NCI-H82 (cell line): ENCODE measurements at places on chromosomes 4 and X.

- no peak for DNase-seq
Measured at GRCh38 chrX:24860140-24860539, 155.6 kb downstream of the ARX start.

DNA sequence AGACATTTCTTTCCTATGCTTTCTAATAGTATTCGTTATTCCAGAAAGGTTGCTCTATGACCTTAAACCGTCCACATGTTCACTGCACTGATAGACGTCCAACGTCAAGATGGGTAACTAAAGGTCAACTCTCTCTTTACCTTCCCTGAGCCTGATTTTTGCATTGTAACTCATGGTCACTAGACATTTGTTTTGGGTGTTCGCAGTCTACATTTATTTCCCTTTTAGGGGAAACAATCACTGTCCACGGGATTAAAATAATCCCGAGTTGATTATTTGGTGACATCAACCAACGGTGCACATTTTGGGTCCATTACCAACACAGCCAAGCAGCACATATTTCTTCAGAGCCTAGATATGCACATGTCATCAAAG, 540 bp upstream of the HADH start:
- no peak for DNase-seq

- no peak for DNase-seq
Measured at GRCh38 chrX:154594491-154594890, 9.6 kb downstream of the CTAG1A start.

DNA sequence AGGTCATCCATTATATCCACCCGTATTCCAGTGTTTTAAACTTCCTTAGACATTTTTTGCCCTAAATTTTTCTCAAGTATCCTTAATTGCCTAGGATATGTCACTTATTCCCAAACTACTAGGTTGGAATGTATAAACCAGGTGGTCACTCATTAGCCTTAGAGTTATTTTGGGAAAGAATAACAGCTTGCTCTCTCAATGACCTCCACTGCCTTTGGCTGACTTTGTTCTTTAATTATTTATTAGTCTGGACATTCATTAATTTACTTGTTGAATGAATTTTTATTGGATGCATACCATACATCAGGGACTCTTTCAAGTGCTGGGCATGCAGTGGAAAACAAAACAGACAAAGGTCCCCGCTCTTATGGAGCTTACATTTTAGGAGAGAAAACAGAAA, 609.3 kb upstream of the IGFBP7 start:
- no peak for DNase-seq

DNA sequence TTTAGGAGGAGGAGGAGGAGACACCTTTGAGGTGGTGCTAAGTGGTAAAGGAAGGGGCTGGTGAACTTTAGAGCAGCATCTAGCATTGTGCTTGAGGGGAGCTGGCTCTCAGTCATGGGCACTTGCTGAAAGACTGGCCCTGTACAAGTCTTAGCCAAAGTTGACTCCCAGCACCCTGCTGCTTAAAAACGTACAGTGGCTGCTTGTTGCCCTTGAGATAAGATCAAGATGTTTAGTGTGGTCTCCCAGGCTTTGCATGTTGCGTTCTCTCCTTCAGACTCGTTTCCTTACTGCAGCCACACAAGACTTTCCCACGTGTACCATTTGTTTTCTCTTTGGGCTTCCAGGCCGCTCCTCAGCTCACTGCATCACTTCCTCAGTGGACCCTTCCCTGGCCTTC, 1.8 kb downstream of the MED28 start:
- DNase-seq, result no peak

DNA sequence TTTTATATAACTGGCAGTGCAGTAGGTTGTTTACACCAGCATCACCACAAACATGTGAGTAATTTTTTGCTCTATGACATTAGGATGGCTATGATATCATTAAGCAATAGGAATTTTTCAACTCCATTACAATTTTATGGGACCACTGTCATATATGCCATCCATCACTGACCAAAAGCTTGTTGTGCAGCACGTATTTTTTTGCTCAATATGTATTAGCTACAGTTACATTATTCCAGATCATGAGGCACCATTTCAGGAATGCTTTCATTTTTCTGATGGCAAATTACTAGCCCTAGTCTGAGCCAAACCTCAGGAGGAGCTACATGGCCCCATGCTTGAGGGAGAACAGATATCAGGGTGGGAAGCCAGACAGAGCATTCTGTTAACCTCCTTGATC, 56.8 kb upstream of the DCLK2 start:
- DNase-seq, result no peak

- no peak for DNase-seq
Measured at GRCh38 chr4:146346276-146346675, 131.9 kb downstream of the REELD1 start.

GRCh38 chrX:124726881-124727280, 380.5 kb downstream of the SH2D1A start:
- peak; percentile 21 for DNase-seq

DNA sequence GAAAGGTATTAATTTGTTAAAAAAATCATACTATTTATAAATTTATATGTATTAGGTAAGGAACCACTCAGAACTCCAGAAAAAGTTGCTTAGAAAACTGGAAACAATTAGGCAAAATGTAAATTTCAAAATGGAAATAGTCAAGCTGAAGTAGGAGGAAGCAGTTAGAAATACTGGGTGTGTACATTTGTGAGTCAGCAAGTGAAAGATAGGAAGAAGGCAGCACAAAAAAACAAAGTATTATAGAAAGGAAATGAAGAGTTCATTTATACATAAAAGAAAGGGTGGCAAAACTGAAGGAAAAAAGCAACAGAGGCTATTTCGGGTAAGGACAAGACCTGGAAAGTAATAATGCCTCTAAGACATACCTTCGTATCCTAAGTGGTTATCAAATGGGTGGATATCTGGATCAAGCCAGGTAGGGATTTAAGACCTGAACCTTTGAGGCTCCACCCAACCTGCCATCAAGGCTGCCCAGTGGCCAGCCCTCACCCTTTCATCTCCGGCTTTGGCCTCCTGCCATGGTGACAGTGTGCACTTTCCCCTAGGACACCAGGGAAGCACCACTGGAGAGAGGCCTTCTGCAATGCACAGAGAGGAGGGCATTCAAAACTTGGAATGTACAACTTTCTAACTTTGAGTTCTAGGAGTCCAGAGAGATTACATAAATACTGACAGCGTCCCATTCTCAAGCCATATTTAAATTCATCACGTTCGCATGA, at the start of gene LRRC66:
TSS of gene LRRC66 (minus strand) at position 428 of the 722 bp plus-strand sequence. CDS start 2,750 bp downstream, outside the sequence.
- no peak for DNase-seq

DNA sequence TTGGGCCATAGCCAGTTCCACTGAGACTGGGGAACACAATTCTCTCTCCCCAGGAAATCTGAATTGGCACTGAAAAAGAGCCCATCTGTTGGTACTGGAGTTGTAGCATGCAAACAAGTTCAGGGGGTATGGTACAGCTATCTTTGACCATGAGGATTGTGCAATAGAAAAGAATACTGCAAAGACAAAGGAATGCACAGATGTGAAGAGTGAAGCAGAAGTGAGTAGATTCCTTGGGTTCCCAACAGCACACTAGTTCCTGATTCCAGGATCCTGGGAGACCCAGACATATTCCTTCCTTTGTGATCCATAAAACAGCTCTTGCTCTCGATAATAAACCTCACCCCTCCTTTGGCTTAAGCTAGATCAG, 43.3 kb upstream of the CTAG2 start:
- no peak for DNase-seq

DNA sequence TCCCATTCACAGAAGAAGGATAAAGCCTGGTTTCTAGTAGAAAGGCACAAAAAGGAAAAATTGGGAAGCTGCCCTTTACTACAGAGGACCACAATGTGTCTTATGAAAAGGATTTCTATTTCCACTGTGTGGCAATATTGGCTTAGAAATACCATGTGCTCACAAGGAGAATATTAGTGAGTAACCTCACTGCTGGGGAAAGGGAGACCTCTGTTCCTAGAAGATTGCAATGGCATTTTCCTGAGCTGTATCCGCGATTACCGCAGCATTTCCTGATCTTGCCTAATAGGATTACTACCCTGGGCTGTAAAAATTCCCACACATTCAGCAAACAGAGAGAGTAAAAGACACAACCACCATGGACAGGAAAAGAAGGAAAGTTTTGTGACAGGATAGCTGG, 308.8 kb upstream of the TECRL start:
- DNase-seq, result peak; percentile 58

DNA sequence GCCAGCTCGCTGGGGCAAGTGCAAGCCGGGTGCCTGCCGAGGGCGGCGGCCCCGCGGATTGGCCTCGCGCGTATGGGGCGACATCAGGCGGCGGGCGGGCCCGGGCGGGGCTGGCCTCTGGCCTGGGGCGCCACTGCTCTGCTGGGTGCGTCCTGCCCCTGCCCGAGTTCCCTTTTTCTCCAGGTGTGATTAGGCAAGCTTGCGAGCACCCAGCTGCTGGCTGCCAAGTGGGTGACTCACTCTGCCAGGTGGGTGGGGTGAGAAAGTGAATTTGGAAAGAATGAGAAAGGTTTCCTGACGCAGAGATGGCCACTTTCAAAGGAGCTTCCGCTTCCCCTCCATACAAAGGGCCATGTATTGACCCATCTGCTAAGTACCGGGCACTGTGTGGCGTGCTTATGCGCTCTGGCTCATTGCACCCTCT, 32.5 kb downstream of the FGFBP1 start:
- DNase-seq, result peak; percentile 2

- no peak for DNase-seq
Measured at GRCh38 chr4:2810388-2810787, 17.5 kb downstream of the SH3BP2 start.

- no peak for DNase-seq
Measured at GRCh38 chrX:15188039-15188438, 81.8 kb downstream of the ASB9 start.

GRCh38 chr4:70994387-70995099, 1.1 kb downstream of the DCK start:
- no peak for DNase-seq

DNA sequence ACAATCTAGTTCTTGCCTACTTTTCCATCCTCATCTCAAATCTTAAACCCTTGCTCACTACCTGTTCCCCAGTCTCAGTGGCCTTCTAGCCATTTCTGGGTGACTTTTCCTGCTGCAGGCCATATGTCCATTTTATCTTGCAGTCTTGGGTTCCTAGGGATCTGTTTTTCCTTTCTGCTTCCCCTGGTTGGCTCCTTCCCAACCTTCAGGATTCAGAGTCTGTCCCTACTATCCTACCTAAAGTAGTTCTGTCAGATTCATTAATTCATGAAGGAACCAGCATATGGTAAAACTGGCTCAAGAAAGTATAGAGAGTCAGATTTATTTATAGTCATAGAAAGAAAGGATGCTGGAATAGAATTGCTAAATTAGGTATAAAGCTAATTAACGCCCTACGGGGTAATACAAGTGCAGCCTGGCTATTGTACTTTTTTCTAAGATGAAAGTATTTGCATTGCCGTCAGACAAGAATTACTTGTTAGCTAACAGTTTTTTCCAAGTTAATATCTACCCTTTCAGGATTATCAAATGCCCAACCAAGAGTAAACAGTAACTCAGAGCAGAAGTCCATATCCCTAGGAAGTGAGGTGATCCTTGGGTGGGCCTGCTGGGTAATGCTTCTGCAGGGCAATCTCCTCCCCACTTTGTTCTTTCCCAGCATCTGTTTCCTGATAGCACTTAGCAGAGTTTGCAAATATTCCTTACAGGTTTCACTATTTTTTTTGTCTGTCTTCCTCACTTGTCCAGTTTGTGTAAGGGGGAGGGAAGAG, 63.6 kb downstream of the REPS2 start:
- no peak for DNase-seq

- DNase-seq, result no peak
Measured at GRCh38 chr4:24117975-24118374, 228.1 kb upstream of the PPARGC1A start.

- DNase-seq, result no peak
Measured at GRCh38 chr4:8502836-8503585, 62.4 kb downstream of the TRMT44 start.

DNA sequence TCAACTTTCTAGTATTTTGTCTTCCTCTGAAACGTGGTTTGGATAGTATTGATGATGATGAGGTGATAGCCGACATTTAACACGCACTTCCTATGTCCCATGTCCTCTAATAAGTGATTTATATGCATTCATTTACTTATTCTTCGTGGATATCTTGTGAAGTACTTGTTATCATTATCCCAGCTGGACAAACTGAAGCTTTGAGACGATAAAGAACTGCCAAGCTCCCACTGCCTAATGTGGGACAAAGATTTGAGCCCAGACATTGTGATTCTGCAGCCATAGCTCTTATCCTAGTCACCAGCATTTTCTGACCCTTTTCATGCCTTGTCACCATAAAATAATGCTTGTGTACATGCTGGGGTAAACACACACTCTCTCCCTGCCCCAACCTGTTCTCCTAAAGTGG, 92.5 kb downstream of the RAPGEF2 start:
- no peak for DNase-seq

DNA sequence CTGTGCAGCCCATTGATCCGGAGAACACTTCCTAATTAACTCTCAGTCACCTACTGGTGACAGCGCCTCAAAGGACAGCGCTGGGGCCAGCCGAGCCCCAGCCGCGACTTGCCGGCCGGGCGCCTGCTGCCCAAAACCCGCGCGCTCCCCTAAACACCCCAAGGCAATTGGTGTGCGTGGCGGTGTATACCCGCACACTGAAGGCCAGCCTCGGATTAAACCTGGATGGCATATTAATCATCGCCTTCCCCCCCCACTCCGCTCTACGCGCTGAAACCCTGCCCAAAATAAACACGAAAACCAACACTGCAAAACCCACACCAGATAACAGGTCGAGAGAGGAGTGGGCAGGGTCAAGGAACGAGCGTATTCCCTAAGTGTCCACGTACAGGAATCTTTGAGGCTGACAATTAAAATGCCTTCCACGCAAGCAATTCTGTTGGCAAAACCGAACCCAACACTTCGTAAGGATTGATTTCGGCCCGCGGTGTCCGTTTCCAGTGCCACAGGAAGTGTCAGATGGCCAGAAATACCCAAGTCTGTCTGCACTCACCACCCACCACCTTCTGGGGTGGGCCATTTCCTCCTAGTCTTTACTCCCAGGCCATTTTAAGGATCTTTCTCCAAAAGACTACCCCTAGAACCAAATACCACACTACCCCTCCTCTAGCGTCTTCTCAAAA, 2.7 kb downstream of the BCOR start:
- DNase-seq, result peak; percentile 55

DNA sequence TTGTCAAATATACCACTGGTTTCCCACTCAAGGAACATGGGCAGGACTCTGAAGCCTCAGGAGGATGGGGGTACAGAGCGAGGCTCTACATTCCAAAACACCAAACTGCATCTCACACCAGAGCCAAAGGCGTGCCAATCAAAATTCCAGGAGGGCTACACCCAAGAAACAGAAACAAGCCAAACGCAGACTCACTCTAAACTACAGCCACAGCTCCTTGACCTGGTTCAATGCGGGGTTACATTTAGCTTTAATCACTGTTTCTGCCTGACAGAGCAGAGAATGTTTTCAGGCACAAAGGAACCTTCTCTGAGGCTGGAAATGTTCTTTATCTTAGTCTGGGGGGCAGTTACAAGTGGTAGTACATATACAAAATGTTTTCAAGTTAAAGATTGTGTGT, 2121.5 kb upstream of the AGA start:
- DNase-seq, result no peak

- no peak for DNase-seq
Measured at GRCh38 chr4:53646795-53647194, 55.5 kb upstream of the LNX1 start.
